ENCODE measurements at places on chromosomes 1 and 21.

- DNase-seq, result no peak
These were observed 19.2 kb upstream of the RGS8 start for GRCh38 chr1:182703539-182703938.

DNA sequence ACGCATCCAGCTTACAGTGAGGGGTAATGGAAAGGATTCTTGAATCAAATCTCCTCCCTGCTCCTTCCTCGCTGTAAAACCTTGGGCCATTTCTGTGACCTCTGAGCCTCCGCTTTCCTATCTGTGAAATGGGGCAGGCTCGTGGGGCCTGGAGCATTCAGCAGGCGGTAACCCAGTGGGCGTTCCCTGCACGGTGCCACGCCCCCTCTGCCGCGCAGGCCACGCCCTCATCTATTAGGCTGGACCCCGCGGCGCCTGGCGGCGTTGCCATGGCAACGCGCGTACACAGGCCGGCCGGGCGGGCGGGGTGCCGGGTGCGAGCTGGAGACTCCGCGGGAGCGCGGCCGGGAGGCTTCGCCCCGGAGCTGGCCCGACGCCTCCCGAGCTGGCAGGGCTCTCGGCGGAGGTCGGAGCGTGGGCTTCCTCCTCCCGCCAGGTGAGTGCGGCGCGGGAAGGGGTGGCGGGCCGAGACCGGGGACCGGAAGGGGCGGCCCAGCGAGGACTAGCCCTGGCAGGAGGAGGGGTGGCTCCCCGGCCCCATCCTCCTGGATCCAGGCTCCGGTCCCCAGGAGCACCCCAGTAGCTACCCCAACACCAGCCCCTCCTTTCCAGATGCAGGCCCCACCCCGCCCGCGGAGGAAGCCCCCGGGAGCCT is at the start of gene FHAD1:
TSS of gene FHAD1 (plus strand) at position 264 of the 655 bp plus-strand sequence. CDS start 4,562 bp downstream, outside the sequence.
- DNase-seq, result peak; percentile 25

GRCh38 chr1:157412308-157412707 is 140.0 kb downstream of the FCRL5 start:
- DNase-seq, result no peak

- DNase-seq, result no peak
These were observed 517.5 kb downstream of the ADGRL2 start for GRCh38 chr1:82318265-82318664.

GRCh38 chr1:21280011-21280471 is 10.2 kb downstream of the ECE1 start:
- DNase-seq, result no peak

- DNase-seq, result no peak
These were observed 71.4 kb upstream of the FAM20B start for GRCh38 chr1:178954325-178954690.

- DNase-seq, result no peak
These were observed 3.0 kb downstream of the ANKRD45 start for GRCh38 chr1:173666646-173667045.

DNA sequence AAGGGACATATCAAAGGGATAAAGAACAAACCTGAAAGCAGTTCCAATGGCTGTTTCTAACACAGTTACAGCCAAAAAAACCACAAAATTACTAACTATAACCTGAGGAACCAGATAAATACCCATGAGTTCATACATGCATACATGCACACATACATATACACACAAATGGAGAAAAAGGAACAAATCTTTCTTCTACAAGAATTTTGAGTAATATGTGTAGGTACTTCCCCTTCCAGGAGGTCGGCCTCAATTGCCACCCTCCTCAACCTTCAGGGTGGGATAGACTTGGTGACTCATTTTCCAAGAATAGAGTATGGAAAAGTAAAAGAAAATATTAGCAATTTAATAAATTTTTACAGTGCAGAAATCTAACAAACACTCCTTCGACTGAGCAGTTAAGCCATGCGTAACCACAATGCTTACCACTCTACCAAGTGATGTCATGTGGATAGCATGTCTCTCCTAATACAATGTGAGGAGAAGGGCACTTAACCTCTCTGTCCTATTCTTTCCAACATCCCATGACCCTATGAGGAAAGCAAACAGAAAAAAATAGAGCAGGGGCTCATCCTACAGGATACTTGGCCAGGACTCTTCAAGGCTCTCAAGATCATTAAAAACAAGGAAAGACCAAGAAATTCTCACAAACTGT is 243.0 kb upstream of the RUNX1 start:
- DNase-seq, result no peak

- DNase-seq, result no peak
These were observed 5.0 kb upstream of the GPR137B start for GRCh38 chr1:236137285-236137852.

DNA sequence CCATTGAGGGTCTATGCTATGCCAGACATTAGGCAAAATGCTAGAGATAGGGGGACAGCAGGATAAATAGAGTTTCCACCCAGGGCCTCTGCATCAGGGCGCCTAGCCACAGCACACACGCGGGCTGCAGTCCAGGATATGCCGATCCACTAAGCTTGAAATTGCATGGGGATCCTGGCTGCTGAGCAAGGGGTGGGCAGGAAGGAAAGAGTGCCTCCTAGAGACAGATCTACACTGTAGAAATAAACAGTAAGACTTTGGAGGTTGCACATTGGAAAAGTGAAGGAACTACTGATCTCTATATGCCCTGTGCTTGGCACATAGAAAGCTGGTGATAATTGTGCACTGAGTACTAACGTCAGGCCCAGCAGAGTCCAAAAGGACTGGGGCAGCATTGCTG is 411.1 kb downstream of the PRDM2 start:
- DNase-seq, result no peak

- DNase-seq, result no peak
These were observed 4.9 kb upstream of the BEST4 start for GRCh38 chr1:44792736-44793502.

- DNase-seq, result no peak
These were observed 2.9 kb downstream of the JAK1 start for GRCh38 chr1:64963466-64963865.

DNA sequence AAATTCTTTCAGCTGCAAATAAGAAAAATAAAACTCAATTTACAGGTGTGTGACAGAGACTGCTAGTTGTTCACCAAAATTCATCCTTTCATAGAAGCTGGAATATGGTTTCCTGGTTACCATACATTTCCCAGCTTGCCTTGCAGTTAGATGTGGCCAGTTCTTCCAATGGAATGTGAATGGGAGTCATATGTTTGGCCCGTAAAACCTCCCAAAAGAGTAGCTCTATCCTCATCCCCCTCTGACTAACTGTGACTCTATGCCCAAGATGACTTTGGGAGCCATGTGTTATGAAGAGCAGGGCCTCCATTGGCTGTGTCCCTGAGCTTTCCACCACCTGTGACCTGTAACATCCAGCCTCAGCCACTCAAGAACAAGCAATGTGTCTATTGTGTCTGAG is 90.6 kb upstream of the NGF start:
- no peak for DNase-seq

- no peak for DNase-seq
These were observed 13.1 kb downstream of the MAP1LC3C start for GRCh38 chr1:241985787-241986186.

- DNase-seq, result no peak
These were observed 87.7 kb upstream of the COL6A1 start for GRCh38 chr21:45893740-45894449.

DNA sequence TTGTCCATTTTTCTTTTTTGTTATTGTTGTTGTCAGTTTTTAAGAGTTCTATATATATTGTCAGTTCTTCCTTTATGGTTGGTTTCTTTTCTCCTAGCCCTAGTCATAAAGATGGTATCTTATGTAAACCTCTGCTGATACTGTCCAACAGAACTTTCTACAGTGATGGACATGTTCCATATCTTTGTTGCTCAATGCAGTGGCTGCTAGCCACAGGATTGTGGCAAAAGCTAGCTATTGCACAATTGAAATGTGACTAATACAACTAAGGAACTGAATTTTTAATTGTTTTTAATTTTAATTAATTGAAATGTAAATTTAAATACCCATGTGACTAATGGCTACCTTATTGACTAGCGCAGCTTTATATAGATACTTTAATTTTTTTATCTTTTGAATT is 411.8 kb upstream of the PTBP2 start:
- no peak for DNase-seq

- no peak for DNase-seq
These were observed 2.6 kb upstream of the MAPKAPK2 start for GRCh38 chr1:206682111-206682510.

GRCh38 chr1:171173069-171173468 is 12.0 kb upstream of the FMO2 start:
- DNase-seq, result no peak

DNA sequence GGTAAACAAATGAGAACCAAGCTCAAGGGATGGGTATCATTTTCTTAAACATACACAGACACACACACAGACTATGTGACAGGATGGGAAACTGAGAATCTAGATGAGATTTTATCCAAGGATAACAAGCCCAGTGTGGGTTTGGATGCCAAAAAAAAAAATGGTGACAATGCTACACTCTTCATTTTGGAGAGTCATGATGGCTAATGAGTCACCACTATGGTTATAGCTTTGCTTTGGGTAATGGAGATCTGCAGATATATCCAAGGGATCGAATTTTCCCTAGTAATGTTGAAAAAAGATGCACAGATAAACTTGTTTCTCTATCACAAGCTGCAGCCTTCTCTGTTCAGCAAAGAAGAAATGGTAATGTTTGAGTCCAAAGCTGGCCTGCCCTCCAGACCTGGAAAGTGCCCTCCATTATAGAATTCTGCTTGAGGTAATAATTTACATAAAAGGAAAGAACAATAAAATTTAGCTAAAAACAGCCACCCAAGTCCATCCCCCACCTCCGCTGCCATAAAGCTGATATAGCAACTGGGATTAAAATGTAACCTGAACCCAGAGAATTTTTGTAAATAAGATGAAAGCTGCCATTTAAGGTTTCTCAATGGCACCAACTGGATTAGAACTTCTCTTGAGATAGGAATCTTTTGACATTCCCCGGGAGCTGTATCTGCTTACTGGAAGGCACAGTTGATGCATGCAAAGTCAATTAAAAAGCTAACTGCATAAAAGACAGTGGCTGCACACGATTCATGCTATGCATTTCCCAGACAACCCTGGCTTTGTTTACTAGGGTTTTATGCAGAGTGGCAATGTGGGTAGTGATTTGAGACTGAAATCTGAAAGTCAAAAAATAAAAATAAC is 395.2 kb upstream of the LYPLAL1 start:
- no peak for DNase-seq

- DNase-seq, result peak; percentile 6
These were observed 3.0 kb upstream of the SDE2 start for GRCh38 chr1:226001963-226002666.

DNA sequence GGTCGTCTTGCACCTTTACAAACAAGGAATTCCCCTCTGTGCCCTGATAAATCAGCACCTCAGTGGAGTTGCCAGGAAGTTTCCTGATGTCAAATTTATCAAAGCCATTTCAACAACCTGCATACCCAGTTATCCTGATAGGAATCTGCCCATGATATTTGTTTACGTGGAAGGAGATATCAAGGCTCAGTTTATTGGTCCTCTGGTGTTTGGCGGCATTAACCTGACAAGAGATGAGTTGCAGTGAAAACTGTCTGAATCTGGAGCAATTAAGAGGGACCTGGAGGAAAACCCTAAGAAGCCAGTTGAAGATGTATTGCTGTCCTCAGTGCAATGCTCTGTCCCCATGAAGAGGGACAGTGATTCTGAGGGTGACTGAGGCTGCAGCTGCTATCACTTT is 38.3 kb downstream of the ZFYVE9 start:
- DNase-seq, result no peak

DNA sequence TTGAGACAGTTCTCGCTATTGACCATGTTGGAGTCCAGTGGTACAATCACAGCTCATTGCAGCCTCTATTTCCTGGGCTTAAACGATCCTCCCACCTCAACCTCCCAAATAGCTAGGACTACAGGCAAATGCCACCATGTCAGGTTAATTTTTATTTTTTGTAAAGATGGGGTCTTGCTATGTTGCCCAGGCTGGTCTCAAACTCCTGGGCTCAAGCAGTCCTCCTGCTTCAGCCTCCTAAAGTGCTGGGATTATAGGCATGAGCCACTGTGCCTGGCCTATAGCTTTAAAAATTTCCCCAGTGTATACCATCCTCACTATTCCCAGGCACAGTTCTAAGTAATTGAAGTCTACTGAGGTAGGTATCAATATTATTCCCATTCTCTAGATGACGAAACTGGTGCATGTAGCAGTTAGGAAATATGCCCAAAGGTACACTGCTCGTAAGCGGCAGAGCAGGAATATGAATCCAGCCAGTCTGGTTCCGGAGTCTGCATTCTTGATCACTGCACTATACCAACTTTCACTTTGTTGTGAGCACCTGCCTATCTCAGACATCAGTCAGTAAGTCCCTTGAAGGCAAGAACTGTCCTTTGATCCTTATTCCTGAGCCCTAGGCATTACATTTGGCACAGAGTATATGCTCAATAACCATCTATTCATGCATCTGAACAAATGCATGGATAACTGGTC is 11.5 kb upstream of the SRP9 start:
- no peak for DNase-seq

DNA sequence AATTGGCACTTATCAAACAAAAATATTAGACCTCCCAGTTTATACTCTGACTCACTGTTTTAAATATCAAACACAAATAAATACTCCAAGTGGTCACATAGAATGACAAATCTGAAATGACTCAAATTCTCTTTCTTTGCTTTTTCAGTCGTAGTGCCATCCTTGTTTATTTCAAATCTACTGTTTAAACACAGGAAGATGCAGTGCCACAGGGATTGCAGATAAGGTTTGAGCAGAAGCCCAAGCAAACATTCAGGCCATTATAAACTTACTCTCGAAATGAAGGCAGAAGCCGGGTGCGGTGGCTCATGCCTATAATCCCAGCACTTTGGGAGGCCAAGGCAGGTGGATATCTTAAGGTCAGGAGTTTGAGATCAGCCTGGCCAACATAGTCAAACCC is 255.4 kb upstream of the PLXNA2 start:
- no peak for DNase-seq

GRCh38 chr1:68346188-68346808 is 103.5 kb downstream of the RPE65 start:
- DNase-seq, result no peak

DNA sequence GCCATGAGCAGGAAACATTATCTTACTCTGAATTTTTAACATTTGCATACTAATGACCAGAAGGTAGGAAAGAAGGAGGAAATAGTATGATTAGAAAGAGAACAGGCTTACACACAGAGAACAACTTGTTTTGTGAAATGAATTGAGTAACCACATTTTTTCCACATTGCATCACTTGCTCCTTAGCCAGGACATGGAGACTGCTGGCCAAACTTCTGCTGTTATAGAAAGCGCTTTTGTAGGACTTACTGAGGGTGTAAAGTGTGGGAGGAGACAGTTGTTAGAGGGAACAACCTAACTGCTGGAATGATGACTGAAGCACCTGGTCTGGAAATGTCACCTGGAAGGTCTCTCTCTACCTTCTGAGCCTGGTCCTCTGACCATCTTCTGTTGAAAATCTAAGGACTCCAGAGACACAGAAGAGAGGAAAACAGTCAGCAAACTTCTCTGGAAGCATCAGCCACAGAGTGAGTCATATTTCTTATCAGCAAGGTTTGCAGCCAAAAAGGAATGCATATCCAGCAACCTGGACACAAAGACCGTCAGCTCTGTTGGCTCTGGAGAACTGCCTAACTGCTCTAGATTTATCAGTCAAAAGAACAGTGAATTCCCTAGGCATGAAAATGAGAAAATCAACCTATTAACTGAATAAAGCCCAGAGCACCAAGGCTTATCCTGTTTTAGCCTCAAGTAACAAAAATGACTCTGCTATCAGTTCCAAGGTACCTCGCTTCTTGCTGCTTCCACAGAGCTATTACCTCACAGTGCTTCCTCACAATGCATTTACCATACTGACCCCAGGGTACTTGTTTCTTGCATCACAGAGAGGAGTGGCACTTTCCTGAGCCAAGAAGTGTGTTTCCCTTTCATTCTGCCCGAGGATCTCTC is 88.0 kb upstream of the SLFNL1 start:
- DNase-seq, result no peak

GRCh38 chr21:33362044-33362555 is 37.3 kb downstream of the IFNAR1 start:
- DNase-seq, result no peak
